Thoracic aorta (tissue), 2 donors: ENCODE measurements at places on chromosomes 3 and 15. TPM values are rescaled to one million over a fixed set of nuclear protein-coding genes. Genes with fewer than 3 reads are reported as not detected.

GRCh38 chr3:164806188-164806587 is 272.1 kb downstream of the SI start:
- DNase-seq = no peak

- DNase-seq = no peak
Measured at GRCh38 chr3:161489395-161489794, 7.2 kb upstream of the OTOL1 start.

Gene PYGO1
- total RNA-seq = 14.0 TPM

- DNase-seq = no peak
Measured at GRCh38 chr15:40823572-40824343, 4.8 kb downstream of the PPP1R14D start.

Gene IL5RA
- not detected for total RNA-seq

Gene PSMD2
- total RNA-seq = 160 TPM

Gene C2CD4A
- total RNA-seq = not detected

DNA sequence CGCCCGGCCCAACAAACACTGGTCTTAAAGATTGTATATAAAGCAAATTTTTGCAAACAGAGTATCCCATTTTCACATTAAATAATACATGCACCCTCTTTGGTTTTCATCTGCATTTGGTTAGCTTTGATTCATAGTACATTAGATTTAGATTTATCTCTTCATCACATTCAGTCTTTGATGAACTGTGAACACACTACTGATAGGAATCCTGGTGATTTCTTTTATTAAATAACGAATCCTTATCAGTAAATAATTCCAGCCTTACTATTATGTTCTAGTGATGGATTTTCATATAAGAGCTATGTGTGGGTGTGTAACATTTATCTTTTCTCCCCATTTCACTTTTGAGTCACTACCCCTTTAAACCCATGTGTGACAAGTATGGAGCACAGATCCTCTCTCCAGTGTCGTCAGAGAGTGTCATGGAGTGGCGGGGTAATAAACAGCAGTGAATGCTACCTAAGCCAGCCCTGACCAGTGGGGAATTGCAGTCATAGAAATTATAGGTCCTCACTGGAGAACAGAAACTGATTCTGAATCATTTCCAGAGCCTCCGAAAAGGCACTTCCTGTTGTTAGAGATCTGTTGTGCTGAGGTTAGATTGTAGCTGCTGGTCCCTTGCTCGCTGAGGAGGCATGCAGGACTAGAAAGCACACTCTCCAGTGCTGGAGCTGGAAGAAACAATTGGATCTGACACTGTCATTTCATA is 22.0 kb downstream of the SLC7A14 start:
- no peak for DNase-seq

DNA sequence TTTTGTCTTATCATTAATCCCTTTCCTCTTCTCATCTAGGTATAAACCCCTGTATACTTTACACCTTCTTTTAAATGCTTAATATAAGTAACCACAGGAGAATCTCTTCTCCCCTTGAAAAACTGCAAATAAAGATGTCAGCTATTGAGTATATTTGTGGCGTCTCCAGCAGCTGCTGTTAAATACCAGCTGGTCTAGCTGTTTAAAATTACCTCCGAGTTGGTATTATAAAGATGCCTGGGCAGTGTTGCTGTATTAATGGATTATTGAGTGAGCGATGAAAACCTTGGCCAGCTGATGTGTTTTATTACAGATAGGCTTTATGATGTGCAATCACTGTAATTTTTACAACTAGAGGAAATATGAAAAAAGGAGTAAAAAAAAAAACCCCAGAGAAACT is 388.1 kb downstream of the TBC1D5 start:
- no peak for DNase-seq

Gene FOXB1
- not detected for total RNA-seq

Gene MYZAP
- total RNA-seq = 3.8 TPM

DNA sequence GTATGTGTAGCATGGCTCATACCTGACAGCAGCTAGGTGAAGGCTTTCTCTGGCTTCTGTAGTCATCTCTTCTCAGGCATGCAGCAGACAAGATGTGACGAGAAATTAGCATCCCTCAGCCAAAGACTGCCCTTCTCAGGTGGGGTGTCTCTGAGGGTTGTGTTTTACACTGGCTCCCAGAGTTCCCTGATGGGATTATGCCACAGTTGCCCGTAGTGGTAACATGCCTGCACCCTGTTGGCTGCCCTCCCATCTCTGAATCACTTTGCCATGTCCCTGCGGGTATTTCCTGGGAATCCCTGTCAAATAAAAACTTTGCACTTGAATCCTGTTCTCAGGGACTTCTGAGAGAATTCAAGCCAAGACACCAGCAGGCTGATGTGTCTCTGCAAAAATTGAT is 70.5 kb downstream of the LRTM1 start:
- DNase-seq = no peak

DNA sequence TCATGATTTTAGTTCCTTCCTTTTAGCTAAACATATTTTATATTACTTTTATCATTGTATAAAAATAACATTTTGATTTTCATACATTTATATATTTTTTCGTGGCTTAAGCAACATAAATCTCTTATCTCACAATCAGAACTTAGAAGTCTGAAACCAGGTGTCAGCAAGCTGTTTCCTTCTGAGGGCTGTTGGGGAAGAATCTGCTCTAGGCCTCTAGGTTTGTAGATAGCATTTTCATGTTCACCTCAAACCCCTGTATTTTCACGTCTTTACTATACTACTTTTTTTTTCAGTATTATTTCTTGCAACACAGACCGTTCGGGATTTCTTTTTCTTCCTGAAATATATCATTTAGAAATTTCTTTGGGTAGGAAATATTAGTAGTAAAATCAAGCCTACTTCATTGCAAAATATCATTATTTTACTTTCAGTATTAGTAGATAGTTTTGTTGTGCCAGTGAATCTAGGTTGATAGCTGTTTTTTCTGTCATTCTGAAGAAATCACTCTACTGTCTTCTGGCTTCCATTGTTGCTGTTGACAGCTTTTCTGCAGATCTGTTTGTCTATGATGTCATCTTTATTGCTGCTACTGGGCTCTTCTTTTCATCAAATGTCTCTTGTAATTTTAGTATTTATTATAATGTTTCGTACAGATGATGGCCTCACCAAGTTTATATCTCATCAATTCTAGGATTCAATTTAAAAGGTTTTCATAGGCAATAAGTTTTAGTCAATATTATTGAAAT is 756.3 kb downstream of the VGLL3 start:
- no peak for DNase-seq

- DNase-seq = no peak
Measured at GRCh38 chr15:63836579-63836978, 2.8 kb upstream of the HERC1 start.

DNA sequence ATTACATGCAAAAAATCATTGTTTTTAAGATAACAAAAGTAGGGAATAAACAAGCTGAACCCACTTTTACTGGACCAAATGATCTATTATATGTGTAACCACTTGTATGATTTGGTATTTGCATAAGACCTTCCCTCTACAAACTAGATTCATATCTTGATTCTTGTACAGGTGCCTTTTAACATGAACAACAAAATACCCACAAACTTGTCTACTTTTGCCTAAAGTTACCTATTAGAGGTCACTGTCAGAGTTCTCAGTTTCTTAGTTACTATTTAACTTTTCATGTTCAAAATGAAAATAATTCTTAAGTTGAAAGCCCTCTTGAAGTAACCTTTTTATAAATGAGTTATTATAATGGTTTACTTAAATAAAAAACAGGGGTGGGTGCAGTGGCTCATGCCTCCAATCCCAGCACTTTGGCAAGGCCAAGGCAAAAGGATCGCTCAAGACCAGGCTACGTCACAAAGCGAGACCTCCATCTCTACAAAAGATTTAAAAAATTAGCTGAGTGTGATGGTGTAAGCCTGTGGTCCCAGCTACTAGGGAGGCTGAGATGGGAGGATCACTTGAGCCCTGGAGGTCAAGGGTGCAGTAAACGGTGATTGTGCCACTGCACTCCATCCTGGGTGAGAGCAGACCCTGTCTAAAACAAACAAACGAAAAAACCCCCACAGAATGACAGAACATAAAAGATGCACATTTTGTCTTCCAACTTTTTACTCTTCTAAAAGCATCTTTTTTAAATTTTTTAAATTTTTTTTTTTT is 16.0 kb downstream of the ACTR8 start:
- no peak for DNase-seq

DNA sequence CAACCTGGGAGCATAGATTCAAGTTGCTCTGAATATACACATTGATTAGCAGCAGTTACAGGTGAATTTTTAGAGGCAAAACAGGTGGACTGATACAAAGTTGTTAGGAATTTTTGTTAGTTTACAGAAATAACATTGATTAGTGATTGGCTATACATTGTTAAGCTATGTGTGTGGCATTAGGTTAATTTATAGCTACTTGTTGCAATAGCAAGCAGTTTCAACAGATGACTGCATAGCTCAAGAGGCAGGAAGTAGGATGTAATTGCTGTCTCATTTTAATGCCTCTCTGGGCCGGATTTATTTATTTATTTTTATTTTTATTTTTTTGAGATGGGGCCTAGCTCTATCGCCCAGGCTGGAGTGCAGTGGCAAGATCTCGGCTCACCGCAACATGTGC is 99.7 kb downstream of the TCF12 start:
- DNase-seq = no peak

DNA sequence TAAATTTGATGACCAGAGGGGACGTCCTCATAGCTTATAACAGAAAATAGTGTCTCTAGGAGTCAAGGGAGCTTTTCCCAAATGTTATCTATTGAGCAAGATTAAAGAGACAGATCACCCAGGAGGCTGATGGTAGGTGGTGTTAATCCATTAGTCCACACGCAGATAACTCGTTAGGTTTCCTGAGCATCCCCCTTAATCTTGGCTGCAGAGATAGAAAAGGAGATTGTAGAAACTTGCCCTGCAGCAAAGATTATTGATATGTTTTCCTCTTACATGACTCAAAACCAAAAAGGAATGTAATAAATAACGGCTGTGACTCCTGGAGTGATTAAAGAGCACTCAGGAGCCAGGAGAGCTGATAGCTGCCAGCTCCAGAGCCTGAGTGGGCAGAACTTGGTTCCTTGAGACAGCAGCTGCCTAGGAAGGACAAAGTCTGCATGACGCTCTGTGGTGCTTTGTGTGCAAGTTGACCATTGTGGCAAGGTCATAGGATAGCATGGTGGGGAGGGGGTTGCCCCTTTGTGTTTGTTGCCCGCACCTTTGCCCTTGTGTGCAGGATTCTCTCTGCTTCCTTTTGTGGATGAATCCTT is 234.8 kb downstream of the PTPRG start:
- DNase-seq = no peak
